ENCODE measurements at places on chromosomes 11 and 22.

- DNase-seq = no peak
Measured at GRCh38 chr11:72466410-72466809, 32.1 kb upstream of the CLPB start.

- DNase-seq = no peak
Measured at GRCh38 chr11:1053121-1053901, 16.8 kb upstream of the MUC6 start.

DNA sequence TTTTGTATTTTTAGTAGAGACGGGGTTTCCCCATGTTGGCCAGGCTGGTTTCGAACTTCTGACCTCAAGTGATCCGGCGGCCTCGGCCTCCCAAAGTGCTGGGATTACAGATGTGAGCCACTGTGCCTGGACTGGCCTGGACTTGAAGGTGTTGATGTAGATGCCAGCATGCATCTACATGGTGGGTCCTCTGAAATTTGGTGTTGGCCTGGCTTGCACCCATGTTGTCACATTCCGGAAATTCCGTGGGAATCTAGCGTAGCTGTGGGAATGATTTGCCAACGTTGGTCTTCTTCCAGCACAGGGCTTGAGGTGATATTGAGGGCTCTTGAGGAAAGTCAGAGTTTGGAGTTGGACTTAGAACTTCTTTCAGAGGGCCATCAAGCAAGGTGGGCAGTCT lies 6.5 kb downstream of the PACS1 start:
- no peak for DNase-seq

DNA sequence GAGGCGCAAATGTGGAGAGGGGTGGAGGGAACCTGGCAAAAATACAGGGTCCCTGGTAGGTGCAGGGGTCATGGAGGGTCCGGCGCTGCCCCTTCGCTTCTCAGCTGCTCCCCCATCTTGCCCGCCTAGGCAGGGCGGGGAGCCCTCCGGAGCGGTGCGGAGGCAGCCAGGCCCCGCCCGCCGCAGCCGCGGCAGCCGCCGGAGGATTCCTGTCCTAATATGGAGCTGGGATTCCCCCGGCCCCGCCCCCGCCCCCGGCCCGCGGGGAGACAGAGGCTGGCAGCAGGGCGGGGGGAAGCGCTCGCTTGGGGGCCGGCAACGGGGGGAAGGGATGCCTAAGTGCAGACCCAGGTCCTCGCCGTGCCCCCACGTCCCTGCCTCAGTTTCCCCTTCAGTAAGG lies 1.0 kb upstream of the NPAS4 start:
- DNase-seq = no peak

DNA sequence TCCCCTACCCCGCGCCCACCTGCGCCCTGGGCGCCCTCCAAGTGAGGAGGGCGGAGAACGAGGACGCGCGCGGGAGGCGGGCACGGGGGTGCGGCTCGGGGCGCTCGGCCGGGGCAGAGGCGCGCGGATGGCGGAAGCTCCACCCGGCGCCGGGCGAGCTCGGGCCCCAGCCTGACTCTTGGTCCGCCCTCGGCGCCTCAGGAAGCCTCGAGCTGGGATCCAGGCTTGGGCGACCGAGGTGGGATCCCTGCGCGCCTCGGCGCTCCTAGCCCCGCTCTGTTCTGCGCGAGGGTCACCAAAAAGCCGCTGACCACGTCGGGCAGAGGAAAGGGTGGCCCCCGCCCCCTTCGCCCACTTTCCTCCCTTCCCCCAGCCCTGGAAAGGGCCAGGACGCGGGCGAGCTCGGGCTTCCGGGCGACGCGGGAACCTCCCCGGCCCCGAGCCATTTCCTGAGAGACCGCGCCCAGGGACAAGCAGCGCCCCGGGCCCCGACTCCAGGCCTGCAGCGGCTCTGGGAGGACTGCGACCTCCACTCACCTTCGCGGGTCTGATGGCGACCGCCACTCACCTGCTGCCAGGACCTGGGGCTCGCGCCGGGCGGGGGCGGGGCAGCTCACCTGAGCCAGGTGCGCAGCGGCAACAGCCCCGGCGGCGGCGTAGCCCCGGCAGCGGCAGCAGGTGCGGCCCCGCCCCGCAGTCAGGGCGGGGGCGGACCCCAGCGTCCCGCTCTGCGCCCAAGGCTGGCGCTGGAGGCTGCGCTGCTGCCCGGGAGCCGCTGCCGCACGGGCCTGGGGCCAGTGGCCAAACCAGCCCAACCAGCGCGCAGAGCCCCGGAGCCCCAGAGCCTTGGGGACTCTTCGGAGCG lies 2.2 kb upstream of the SIGIRR start:
- no peak for DNase-seq

- DNase-seq = no peak
Measured at GRCh38 chr22:24594569-24595120, 1.8 kb upstream of the LRRC75B start.

GRCh38 chr22:18111759-18112330 lies 1.2 kb downstream of the TUBA8 start:
- DNase-seq = no peak

DNA sequence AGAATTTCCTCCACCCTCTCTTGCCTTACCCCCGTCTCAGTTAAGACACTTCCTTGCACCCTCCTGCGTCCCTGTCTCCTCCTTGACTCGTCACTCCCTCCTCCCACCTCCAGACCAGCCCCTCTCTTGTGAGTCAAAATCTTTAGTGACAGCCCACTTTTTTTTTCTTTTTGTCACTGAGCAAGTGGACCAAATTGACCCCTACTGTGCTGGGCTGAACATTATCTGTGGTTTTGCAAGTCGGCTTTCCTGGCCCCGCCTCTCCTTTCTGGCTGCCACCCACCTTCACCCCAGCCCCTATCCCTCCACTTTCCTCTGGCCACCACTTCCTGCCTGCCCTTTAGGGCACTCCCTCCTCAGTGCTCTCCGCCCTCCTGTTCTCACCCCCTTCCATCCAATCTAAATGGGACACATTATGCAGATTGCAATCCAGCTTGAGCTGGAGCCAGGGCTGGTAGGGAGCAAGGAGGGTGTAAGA lies at the start of gene APLNR:
APLNR (minus strand) TSS at position 47 of the 478 bp plus-strand sequence. CDS start 246 bp downstream, outside the sequence.
- no peak for DNase-seq

DNA sequence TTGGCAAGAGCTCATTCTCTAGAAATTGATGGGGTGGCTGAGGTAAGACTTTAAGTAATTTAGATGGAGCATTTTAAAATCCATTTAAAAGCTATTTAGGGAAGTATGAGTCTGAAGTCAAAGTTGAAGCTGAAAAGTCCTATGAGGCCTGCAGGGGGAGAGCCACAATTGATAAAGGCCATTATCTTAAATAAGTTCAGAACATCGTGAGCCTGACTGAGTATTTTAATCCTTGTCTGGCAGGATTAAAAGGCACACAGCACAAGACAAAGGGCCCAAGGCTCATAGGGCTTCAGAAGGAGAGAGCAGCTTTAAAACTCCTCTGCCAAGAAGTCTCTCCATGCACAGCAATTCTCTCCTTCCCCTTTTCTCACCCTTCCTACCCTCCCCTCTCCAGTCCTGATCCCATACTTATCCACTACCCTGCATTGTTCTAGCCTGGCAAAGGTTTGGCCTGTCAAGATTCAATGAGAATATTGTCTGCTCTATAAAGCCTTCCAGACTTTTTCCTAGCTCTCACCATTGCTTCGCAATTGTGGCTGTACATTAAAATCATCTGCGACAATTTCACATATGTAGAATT lies 1312.9 kb downstream of the FAM181B start:
- DNase-seq = no peak

DNA sequence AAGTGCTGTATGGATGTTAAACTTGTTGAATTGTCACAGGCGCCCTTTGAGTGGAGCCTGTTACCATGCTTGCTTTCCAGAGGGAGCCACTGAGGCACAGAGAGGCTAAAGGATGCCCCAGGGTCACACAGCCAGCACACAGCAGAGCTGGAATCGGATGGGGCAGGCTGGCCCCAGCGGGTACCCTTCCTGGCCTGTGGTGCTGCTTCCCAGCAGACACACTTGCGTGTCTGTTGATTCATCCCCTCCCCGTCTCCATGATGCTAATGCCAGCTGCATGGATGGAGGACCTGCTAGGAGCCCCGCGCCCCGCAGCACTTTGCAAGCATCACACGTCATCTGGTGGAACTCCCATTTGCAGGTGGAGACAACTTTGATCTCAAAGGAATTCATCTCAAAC lies 52.4 kb upstream of the SHISAL1 start:
- DNase-seq = no peak

GRCh38 chr22:35349704-35350538 lies 31.0 kb upstream of the HMOX1 start:
- no peak for DNase-seq
